ENCODE measurements at places on chromosomes 11 and 22. TPM values are rescaled to one million over a fixed set of nuclear protein-coding genes. Genes with fewer than 3 reads are reported as not detected.

Gene ARAP1
- 47.0 TPM for total RNA-seq

- DNase-seq, result no peak
Observed at GRCh38 chr11:55849037-55849436, 10.5 kb downstream of the OR5D16 start.

- DNase-seq, result no peak
Observed at GRCh38 chr22:43216738-43217137, 29.8 kb upstream of the TTLL12 start.

GRCh38 chr11:133323354-133323753 is 208.9 kb downstream of the OPCML start:
- DNase-seq, result no peak

Gene MAFF
- total RNA-seq, result 54.7 TPM

DNA sequence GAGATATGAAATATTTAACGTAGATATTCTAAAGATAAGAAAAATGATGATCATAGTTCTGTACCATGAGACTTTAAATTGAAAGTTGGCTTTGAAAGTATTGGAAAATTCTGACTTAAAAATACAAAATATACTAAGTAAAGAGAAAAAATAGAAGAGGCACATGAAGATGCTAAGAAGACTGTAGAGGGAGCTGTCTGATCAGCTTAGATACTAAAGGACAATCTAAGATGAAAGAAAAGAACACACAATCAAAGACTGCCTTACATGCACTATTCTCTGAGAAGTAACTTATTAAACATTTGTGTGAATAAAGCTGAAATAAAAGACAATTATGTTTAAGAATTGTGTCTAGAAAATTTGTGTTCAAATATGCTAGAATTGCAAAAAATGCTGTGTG is 55.1 kb downstream of the RBMXL2 start:
- peak; percentile 16 for DNase-seq

Gene HTR3B
- not detected for total RNA-seq

Gene SUN2
- total RNA-seq, result 66.8 TPM

GRCh38 chr11:114880442-114880841 is 202.1 kb downstream of the NXPE2 start:
- no peak for DNase-seq

DNA sequence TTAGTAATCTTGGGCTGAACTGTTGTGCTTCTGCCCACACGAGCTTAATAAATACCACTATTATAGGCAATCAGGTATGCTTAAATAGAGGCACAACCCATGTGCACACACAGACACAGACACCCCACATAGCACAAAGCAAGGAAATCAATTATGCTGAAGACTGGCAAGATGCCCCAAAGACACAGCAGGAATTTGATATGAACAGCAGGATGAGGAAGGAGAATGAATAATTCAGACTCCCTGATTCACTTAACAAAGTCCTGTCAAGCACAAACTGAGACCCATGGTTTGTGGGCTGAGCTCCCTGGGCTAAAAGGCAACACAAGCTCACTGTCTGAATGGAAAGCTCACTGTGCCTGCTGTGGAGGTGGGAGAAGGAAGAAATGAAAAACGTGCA is 42.5 kb downstream of the RBFOX2 start:
- DNase-seq, result no peak

Gene SYCE3
- 1.2 TPM for total RNA-seq

DNA sequence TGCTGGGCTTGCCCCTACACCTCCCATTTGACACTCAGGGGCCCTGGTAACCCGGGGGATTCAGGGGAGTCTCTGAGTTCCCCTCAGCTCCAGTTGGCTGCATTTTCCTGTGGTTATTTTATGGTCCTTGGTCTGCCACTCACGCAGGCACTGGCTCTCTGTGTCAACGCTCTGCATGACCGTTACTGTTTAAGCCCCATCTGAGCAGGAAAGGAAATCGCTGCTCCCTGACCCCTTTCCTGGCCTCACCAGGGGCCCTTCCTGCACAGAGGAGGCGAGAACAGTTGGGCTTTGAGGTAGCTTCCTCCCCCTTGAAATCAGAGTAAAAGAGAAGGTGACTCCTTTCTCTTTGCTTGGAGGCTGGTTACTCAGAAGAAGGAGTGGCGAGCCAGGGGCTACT is 2.4 kb downstream of the C1QTNF4 start:
- DNase-seq, result no peak

GRCh38 chr11:32137263-32137662 is 46.4 kb downstream of the RCN1 start:
- peak; percentile 80 for DNase-seq

GRCh38 chr11:96037405-96037949 is 113.6 kb upstream of the MTMR2 start:
- peak; percentile 24 for DNase-seq

- peak; percentile 87 for DNase-seq
Observed at GRCh38 chr11:62593434-62594044, 2.2 kb upstream of the TUT1 start.

Gene GCAT
- total RNA-seq, result 32.8 TPM

DNA sequence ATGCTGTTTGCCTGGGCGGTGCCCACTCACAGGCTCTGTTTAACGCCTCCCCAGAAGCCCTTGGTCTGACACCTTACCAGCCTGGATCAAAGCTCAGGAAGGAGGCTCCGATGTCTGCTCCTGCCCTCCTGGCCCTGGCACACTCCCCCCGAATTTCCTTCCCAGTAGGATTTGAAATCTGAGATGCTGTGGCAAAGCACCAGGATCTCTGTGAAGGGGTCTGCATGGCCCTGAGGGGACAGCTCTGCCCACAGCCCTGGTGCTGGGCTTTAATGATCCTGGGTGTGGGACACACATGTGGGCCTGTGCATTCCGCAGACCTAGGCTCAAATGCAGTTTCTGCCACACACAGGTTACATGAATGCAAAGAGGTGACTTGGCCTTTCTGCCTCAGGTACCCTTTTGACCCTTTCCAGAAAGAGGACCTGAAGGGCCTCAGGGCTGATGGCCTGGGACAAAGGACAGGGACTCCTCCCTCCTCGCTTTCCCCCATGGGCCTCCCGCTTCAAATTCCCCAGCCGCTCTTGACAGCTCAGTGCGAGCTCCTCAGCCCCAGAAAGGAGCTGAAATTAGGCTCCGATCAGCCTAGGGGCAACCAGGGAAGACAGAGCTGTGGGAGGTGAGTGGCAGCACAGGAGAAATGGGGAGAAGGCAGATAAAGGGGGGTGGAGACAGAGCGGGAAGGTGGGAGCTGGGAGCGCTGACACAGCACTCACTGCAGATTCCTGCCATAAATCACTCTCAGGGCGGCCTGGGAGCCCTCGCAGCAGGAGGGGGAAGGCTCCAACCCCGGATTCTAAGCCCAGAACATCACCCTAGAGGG is 41.3 kb downstream of the TRIM29 start:
- DNase-seq, result no peak

- DNase-seq, result no peak
Observed at GRCh38 chr11:72250661-72251464, 6.9 kb upstream of the PHOX2A start.

DNA sequence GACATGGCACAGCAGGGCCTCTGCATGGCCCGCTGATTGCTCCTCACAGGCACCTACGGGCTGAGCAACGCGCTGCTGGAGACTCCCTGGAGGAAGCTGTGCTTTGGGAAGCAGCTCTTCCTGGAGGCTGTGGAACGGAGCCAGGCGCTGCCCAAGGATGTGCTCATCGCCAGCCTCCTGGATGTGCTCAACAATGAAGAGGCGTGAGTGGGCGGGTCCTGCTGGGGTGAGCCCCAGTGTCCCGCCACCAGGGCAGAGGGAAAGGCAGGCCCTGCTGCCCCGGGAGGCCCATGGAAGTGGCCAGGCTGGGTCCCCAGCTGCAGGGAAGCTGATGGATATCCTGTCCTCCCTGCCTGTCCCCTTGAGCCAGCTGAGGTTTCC is 18.6 kb upstream of the DGCR8 start:
- DNase-seq, result peak; percentile 94

- DNase-seq, result no peak
Observed at GRCh38 chr11:86620891-86621521, 51.4 kb downstream of the ME3 start.

DNA sequence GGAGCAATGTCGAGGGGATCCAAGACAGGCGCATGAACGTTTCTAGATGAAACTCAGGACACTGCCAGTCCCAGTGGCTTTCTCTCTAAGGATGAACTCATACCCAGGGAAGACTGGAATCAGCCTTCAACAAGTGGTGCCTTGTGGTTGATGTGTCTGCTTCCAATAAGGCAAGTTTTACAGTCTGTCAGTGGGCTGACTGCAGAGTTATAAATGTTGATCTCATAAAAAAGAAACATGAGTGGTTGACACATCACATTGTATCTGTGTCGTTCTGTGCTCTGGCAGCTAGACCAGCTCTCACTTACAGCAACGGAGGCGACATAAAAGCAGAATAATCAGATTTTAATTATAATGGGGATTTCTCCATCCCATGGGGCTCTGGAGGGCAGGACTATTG is 96.7 kb downstream of the SNX19 start:
- DNase-seq, result no peak

DNA sequence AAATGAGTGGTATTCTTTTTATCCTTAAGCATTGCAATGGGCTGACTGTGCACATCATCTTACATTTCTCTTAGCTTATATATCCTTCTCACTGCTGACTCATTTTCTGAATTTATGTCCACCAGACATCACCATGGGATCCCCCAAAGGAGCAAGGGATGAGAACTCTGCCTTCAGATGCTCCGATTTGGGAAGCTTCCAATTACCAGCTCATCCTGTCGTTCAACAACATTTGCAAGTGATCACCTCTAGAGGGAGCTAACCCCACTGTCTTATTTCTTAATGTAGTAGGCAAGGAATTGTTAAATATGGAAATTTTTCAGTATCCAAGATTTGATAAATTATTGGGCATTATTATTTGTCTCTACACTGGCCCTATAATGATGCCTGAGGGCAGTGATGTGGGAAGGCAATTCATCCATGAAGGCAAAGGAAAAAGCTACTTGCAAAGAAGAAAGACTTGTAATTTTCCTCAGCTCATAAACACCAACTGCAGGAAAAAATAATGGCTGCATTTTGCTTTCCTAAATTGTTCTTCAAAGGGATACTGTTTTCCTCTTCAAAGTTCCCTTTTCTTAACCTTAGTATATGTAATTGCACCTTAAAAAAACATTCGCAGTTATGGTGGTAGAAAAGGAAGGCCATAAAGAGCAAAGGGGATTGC is 102.4 kb upstream of the FSHB start:
- peak; percentile 67 for DNase-seq

- DNase-seq, result no peak
Observed at GRCh38 chr11:19429108-19429760, 188.5 kb upstream of the E2F8 start.

Gene AQP11
- 0.27 TPM for total RNA-seq

Measured in MCF 10A (cell line).